Ovary (tissue), 10 donors: ENCODE measurements at places on chromosomes 7 and 10. TPM values are rescaled to one million over a fixed set of nuclear protein-coding genes. Genes with fewer than 3 reads are reported as not detected.
A peak's percentile ranks its signal among the peaks of the same experiment; 100 is the strongest.

DNA sequence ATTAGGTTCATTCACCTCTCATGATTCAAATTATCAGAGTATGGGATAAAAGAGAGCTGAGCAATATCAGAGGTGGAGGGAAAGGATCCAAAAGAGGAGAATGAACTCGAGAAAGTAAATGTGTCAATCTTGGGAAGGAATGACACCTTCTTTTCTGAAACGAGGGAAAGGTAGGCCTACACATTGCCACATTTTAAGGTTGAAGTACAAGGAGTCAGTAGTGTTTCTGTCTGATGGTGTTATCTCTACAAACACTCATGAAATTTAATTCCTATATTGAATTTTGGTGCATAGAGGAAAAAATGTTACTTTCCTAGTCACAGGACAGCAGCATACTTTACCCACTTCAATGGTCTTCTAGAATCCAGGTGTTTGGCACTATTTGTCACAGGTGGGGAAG, 90.2 kb downstream of the DNAJB9 start:
- H3K27ac ChIP-seq = no peak overlapping the region
- H3K36me3 ChIP-seq = no peaks in the 10 kb centered on the region
- no peaks in the 10 kb centered on the region for H3K27me3 ChIP-seq
- H3K4me3 ChIP-seq = no peak overlapping the region

GRCh38 chr10:11612021-11613001, 861 bp upstream of the USP6NL start:
- no peaks in the 10 kb centered on the region for H3K36me3 ChIP-seq
- peaks cover 3% of the 10 kb centered on the region for H3K4me1 ChIP-seq
- peak overlapping the region; percentile 89 for H3K4me3 ChIP-seq
- H3K27me3 ChIP-seq = no peaks in the 10 kb centered on the region
- H3K27ac ChIP-seq = peak overlapping the region; percentile 93

GRCh38 chr7:73520673-73521635, 1.1 kb downstream of the BAZ1B start:
- H3K27me3 ChIP-seq = no peaks in the 10 kb centered on the region
- H3K36me3 ChIP-seq = no peaks in the 10 kb centered on the region
- peak overlapping the region; percentile 86 for H3K27ac ChIP-seq
- DNase-seq = no peak
- peaks cover 12% of the 10 kb centered on the region for H3K4me1 ChIP-seq

GRCh38 chr10:43055991-43056567, 20.8 kb upstream of the RET start:
- no peak overlapping the region for H3K27ac ChIP-seq
- DNase-seq = peak; percentile 15
- H3K4me3 ChIP-seq = no peak overlapping the region
- no peaks in the 10 kb centered on the region for H3K36me3 ChIP-seq

The AMZ1 gene
- total RNA-seq = 1.00 TPM

The SCRN1 gene
- total RNA-seq = 34.0 TPM

- H3K4me3 ChIP-seq = no peak overlapping the region
- H3K36me3 ChIP-seq = no peaks in the 10 kb centered on the region
- no peak for DNase-seq
- no peaks in the 10 kb centered on the region for H3K27me3 ChIP-seq
- no peak overlapping the region for H3K27ac ChIP-seq
Measured at GRCh38 chr7:53600296-53600695, 564.9 kb downstream of the POM121L12 start.

- no peaks in the 10 kb centered on the region for H3K27me3 ChIP-seq
- no peaks in the 10 kb centered on the region for H3K4me1 ChIP-seq
- no peak for DNase-seq
Measured at GRCh38 chr10:92697663-92698511, 8.1 kb downstream of the HHEX start.

- H3K4me3 ChIP-seq = no peak overlapping the region
- H3K27ac ChIP-seq = no peak overlapping the region
- H3K27me3 ChIP-seq = no peaks in the 10 kb centered on the region
- H3K36me3 ChIP-seq = no peaks in the 10 kb centered on the region
- no peaks in the 10 kb centered on the region for H3K4me1 ChIP-seq
- no peak for DNase-seq
Measured at GRCh38 chr7:122629412-122629953, 69.4 kb downstream of the RNF133 start.

The NXPH1 gene
- total RNA-seq = not detected

DNA sequence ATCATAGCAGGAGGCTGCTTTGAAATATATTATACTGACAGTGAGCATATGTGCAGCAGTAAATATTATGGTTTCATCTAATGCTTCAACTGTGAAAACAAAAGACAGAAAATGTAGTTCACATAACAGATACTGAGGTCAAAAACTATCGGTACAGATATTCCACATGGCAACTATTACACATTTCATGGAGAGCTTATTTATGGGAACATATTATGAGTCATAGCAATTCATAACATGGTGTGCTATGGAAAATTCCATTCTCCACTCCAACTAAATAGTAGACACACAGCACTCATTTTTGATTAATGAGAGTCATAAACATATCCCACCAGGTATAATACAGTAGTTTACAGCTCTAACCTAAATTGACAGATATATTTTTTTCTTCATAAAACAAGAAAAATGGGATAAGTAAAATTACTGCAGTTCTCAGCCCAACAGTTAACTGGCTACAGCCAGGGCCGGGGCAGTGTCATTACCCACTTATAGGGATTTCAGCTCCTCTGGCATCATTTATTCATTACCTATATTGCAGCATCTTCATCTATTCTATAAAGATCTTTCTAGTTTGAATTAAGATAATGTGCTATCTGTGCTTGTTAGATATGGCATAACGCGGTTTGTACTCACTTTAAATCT, 475.6 kb upstream of the KLF6 start:
- no peak for DNase-seq
- no peaks in the 10 kb centered on the region for H3K27me3 ChIP-seq
- no peak overlapping the region for H3K27ac ChIP-seq
- H3K36me3 ChIP-seq = no peaks in the 10 kb centered on the region

DNA sequence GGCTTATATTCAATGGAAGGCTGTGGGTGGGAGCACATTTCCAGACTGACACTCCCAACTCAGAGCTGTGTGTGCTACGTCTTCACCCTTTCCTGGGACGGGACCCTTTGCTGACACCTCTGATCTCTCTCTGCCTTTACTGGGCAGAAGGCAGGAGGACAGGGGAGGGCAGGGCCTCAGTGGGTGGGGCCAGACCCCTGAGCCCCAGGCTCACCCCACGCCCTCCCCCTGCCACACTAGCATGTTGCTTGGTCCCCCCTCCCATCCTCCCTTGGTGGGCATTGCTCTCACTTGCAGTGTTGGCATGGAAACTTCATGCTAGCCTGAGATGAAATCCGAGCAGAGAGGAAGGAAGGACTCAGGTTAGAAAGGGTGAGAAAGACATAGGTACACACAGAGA, 18.4 kb downstream of the TMEM273 start:
- H3K27me3 ChIP-seq = no peaks in the 10 kb centered on the region
- DNase-seq = no peak
- no peaks in the 10 kb centered on the region for H3K36me3 ChIP-seq
- H3K4me3 ChIP-seq = no peak overlapping the region

- H3K36me3 ChIP-seq = no peaks in the 10 kb centered on the region
- DNase-seq = no peak
- H3K4me1 ChIP-seq = peaks cover 24% of the 10 kb centered on the region
- no peak overlapping the region for H3K4me3 ChIP-seq
- no peaks in the 10 kb centered on the region for H3K27me3 ChIP-seq
- peak overlapping the region; percentile 39 for H3K27ac ChIP-seq
Measured at GRCh38 chr10:34184397-34184796, 630.7 kb downstream of the PARD3 start.

DNA sequence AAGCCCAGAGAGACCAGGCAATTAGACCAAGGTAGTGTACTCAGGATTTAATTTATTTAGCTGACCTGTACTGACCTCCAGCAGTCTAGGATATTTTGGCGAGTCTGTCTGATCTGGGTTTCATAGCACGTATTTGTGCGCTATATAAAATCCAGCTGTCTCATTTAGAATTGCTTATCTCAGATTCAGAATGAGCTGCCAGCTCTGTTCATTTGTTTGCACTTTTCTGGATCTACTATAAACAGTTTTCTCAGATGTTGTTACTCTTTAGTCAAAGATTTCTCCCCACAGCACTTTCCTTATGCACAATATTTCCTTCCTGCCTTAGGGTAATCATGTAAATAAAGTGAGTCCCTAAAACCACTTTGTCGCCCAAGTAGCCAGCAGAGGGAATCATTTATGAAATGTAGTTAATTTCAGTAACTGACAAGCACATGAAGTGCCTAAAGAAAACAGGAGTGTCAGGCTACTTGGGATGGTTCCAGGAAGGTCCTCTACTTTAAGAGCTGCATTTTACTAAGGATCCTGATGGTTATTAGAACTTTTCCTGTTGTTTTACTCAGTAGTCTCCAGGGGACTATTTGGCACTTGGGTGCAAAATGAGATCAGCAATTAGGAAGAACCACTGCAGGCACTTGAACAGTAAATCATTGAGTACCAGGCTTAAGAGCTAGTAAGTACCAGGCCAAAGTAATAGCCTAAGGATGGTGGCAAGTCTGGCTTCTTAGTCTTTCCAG, 226.4 kb downstream of the TWIST1 start:
- H3K4me1 ChIP-seq = no peaks in the 10 kb centered on the region
- H3K27me3 ChIP-seq = no peaks in the 10 kb centered on the region
- no peaks in the 10 kb centered on the region for H3K36me3 ChIP-seq
- no peak overlapping the region for H3K27ac ChIP-seq

- H3K36me3 ChIP-seq = no peaks in the 10 kb centered on the region
- no peak for DNase-seq
- no peaks in the 10 kb centered on the region for H3K27me3 ChIP-seq
- no peak overlapping the region for H3K4me3 ChIP-seq
- peaks cover 2% of the 10 kb centered on the region for H3K4me1 ChIP-seq
- no peak overlapping the region for H3K27ac ChIP-seq
Measured at GRCh38 chr7:111292026-111292470, 201.1 kb downstream of the LRRN3 start.

DNA sequence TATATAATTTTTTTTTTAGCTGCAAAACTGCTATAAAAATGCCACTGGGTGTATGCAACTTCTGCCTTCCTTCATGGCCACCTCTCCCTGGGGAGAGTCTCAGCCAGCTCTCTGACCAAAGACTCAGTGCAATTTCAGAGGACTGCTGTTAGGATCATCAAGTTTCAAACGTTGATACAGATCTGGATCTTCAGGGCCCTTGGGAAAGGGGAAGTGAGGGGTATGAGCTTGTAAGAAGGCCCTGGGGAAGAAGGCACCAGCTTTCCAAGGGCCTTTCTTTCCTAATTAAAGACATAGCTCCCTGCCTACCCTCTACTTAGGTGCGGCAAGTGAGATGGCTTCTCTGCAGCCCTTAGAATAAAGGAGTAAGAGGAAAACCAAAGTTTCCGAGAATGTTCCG, 130.4 kb downstream of the CUL2 start:
- no peak overlapping the region for H3K27ac ChIP-seq
- H3K27me3 ChIP-seq = no peaks in the 10 kb centered on the region
- H3K36me3 ChIP-seq = no peaks in the 10 kb centered on the region
- H3K4me3 ChIP-seq = no peak overlapping the region
- no peak for DNase-seq

The OR2A1 gene
- 0.24 TPM for total RNA-seq

- H3K27ac ChIP-seq = no peak overlapping the region
- no peak for DNase-seq
- H3K4me3 ChIP-seq = no peak overlapping the region
- no peaks in the 10 kb centered on the region for H3K27me3 ChIP-seq
Measured at GRCh38 chr7:45342236-45342635, 184.6 kb downstream of the RAMP3 start.

GRCh38 chr7:155998766-155999630, 186.7 kb upstream of the SHH start:
- no peak overlapping the region for H3K4me3 ChIP-seq
- no peak overlapping the region for H3K27ac ChIP-seq
- DNase-seq = no peak
- H3K36me3 ChIP-seq = no peaks in the 10 kb centered on the region
- no peaks in the 10 kb centered on the region for H3K27me3 ChIP-seq
- H3K4me1 ChIP-seq = no peaks in the 10 kb centered on the region

DNA sequence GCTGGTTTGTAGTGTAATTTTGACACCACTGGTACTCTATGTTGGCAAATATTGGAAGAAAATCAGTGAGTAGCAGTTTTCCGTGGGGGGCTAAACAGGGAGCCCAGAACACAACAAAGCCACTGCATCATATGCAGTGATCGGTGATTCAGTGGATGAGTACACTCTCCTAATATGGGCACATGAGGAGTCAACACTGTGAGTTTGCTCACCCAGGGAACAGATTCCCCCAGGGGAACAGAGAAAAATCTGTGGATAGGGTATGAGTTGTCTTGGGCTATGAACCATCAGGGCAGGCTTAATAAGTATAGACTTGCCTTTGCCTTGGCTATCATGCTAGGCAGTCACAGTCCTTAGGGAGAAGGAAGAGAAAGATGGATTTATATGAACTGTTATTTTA, 227.7 kb upstream of the SEMA3E start:
- no peak overlapping the region for H3K4me3 ChIP-seq
- H3K27me3 ChIP-seq = no peaks in the 10 kb centered on the region
- DNase-seq = no peak
- no peaks in the 10 kb centered on the region for H3K36me3 ChIP-seq

The ALOX5 gene
- total RNA-seq = 10.8 TPM

The TMEM270 gene
- total RNA-seq = not detected

The DIP2C gene
- total RNA-seq = 17.0 TPM

DNA sequence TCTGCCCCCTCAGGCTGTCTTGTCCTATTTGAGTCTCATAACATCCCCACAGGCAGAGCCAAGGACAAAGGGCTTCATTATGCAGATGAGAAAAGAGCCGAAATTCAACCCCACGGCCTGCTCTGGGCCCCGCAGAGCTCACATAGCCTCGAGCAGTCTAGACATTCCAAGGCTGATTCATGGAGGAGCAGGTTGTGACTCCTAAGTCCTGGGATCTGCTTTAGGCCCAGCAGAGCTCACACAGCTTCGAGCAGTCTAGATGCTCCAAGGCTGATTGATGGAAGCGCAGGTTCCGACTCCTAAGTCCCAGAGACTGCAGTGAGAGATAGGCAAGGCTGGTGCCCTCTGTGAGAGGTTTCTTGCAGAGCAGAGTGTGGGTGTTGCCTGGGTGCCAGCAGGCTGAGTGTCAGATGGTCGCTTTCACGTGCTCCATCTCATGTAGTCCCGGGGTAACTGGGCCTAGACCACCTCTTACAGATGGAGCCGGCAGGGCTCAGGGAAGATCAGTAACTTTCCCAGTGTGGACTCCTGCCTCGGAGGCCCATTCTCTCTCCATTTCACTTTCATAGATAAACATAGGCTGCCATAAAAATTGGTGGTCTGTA, 436.1 kb upstream of the FOXK1 start:
- no peak overlapping the region for H3K4me3 ChIP-seq
- no peak for DNase-seq
- no peaks in the 10 kb centered on the region for H3K4me1 ChIP-seq
- H3K27ac ChIP-seq = no peak overlapping the region

GRCh38 chr7:76351372-76351771, 7.4 kb downstream of the YWHAG start:
- no peaks in the 10 kb centered on the region for H3K36me3 ChIP-seq
- H3K27ac ChIP-seq = no peak overlapping the region
- H3K4me3 ChIP-seq = no peak overlapping the region
- no peaks in the 10 kb centered on the region for H3K27me3 ChIP-seq
- peaks cover 7% of the 10 kb centered on the region for H3K4me1 ChIP-seq

- no peaks in the 10 kb centered on the region for H3K36me3 ChIP-seq
- no peak for DNase-seq
Measured at GRCh38 chr7:105304040-105304895, 84.5 kb downstream of the SRPK2 start.

The PTPN20 gene
- 7.7 TPM for total RNA-seq

The KIF20B gene
- 2.6 TPM for total RNA-seq

- H3K27ac ChIP-seq = no peak overlapping the region
- no peaks in the 10 kb centered on the region for H3K27me3 ChIP-seq
- H3K4me3 ChIP-seq = no peak overlapping the region
- no peak for DNase-seq
- no peaks in the 10 kb centered on the region for H3K36me3 ChIP-seq
- H3K4me1 ChIP-seq = peaks cover 38% of the 10 kb centered on the region
Measured at GRCh38 chr7:30467271-30467670, 11.3 kb downstream of the NOD1 start.
